ENCODE measurements at places on chromosomes 3 and 15. TPM values are rescaled to one million over a fixed set of nuclear protein-coding genes. Genes with fewer than 3 reads are reported as not detected.

- DNase-seq, result no peak
Measured at GRCh38 chr3:189797103-189797750, 166.0 kb downstream of the TP63 start.

The CASR gene
- not detected for total RNA-seq

The ISG20 gene
- 26.7 TPM for total RNA-seq

The REC114 gene
- not detected for total RNA-seq

GRCh38 chr3:195123281-195123691, 147.7 kb downstream of the XXYLT1 start:
- DNase-seq, result no peak

The CADPS gene
- not detected for total RNA-seq
